ENCODE measurements at places on chromosomes 6 and 20.
A peak's percentile ranks its signal among the peaks of the same experiment; 100 is the strongest.

DNA sequence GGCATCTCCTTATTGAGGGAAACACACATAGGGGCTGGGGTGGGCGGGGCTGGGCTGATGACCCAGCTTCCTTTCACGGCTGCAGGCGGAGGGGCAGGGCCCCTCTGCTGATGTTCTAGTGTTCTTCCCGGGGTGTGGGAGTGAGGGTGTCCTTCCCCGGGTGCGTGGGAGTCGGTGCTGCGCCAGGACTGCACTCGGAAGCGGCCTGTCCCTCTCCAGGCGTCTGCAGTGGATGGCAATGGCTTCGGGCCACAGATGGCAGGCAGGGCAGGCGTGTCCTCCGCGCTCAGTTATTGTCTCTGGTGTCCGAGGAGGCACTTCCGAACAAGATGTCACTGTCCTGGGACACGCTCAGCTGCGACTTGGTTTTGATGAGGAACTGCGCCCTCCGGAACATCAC, 19.2 kb downstream of the KCNG1 start:
- DNase-seq, result no peak

GRCh38 chr6:149285626-149286025, 31.9 kb upstream of the TAB2 start:
- DNase-seq, result no peak

- DNase-seq, result peak; percentile 81
These were observed 1.5 kb downstream of the SIGLEC1 start for GRCh38 chr20:3710703-3711483.

GRCh38 chr6:27019651-27020552, 227.6 kb upstream of the PRSS16 start:
- peak; percentile 61 for DNase-seq

DNA sequence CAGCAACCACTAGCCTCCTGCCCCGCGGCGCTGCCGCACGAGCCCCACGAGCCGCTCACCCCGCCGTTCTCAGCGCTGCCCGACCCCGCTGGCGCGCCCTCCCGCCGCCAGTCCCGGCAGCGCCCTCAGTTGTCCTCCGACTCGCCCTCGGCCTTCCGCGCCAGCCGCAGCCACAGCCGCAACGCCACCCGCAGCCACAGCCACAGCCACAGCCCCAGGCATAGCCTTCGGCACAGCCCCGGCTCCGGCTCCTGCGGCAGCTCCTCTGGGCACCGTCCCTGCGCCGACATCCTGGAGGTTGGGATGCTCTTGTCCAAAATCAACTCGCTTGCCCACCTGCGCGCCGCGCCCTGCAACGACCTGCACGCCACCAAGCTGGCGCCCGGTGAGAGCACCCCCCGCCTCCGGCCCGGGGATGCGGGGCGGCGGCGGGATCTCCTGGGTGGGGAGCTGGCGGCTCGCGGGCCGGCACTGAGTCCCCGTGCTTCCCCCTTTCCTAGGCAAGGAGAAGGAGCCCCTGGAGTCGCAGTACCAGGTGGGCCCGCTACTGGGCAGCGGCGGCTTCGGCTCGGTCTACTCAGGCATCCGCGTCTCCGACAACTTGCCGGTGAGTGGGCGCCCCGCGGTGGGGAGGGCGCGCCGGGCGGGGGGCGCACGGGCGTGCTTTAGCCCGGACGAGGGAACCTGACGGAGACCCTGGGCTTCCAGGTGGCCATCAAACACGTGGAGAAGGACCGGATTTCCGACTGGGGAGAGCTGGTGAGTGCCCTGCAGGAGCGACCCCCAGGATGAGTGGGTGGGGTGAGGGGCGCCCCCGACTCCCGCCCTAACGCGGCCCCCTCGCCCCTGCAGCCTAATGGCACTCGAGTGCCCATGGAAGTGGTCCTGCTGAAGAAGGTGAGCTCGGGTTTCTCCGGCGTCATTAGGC, 585 bp downstream of the PIM1 start:
- DNase-seq, result peak; percentile 44

DNA sequence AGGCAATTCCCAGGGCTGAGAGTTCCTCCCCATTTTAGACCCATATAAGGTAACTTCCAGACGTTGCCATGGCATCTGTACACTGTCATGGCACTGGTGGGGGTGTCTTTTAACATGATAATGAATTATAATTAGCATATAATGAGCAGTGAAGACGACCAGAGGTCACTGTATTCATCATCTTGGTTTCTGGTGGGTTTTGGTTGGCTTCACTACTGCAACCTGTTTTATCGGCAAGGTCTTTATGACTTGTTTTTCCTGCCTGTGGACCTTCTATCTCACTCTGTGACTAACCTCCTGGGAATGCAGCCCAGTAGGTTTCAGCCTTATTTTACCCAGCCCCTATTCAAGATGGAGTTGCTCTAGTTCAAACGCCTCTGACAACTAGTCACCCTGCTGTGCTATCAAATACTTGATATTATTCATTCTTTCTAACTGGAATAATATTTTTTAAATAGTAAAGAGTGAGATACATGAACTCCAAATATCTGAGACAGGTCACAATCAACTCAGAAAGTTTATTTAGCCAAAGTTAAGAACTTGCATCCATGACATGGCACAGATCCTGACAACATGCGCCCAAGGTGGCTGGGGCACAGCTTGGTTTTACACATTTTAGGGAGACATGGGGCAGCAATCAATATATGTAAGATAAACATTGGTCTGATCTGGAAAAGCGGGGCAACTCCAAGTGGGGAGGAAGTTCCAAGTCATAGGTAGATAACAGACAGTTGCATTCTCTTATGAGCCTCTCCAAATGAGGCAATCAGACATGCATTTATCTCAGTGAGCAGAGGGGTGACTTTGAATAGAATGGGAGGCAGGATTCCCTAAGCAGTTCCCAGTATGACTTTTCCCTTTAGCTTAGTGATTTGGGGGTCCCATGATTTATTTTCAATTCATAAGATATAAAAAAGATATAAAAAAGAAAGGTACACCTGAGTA, 1.2 kb upstream of the UFL1 start:
- no peak for DNase-seq

- DNase-seq, result no peak
These were observed 210.0 kb downstream of the PTPRT start for GRCh38 chr20:42979720-42980119.

DNA sequence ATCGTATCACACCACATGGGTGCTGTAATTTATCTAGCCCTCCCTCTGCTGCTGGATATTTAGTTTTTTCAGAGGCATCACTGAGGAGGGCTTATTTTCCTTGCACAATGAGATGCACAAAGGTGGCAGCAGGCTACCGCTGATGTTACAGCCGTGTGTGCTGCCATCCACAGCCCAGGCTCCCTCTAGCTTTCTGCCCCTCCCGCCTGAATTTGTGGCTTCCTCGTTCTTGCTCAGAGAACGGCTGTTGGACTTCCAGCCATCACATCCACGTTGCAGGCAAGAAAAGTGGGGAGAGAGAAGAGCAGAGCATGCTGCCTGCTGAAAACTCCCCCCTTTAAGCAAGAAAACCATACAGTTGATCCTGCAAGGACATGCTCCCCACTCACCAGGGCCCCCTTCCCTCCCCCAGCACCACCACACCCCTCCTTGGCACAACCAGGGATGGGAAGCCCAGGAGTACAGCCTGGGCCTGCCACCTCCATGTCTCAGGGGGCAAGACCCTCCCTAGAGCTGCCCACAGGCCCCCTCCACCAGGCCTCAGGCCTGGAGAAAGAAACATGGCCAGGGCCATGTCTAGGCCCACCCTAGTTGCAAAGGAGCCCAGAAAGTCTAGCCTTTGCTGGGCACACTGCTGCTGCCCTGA, 102.6 kb downstream of the MRPL14 start:
- no peak for DNase-seq

DNA sequence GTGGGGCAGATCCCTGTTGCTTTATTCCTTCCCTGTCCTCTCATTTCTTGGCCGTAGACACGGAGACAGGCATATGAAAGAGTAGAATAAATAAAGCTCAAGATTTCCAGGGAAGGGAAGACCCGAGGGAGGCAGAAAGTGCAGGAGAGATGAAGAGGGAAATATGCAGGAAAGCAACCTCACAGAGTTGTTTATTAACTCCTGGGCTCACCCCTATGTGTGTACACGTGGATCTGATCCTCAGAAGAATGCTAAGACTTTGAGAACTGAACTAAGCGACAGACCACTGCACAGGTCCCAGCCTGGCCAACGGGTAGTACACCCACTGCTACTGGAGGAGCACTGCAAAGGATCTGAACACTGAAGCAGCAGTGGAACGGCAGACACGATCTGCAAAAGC, 156.2 kb downstream of the KIF16B start:
- no peak for DNase-seq

- DNase-seq, result no peak
These were observed 11.0 kb downstream of the PACSIN1 start for GRCh38 chr6:34476921-34477320.

GRCh38 chr6:134607411-134607810, 289.5 kb upstream of the SGK1 start:
- no peak for DNase-seq

- no peak for DNase-seq
These were observed 548.7 kb upstream of the MAP3K7 start for GRCh38 chr6:91135406-91136103.

DNA sequence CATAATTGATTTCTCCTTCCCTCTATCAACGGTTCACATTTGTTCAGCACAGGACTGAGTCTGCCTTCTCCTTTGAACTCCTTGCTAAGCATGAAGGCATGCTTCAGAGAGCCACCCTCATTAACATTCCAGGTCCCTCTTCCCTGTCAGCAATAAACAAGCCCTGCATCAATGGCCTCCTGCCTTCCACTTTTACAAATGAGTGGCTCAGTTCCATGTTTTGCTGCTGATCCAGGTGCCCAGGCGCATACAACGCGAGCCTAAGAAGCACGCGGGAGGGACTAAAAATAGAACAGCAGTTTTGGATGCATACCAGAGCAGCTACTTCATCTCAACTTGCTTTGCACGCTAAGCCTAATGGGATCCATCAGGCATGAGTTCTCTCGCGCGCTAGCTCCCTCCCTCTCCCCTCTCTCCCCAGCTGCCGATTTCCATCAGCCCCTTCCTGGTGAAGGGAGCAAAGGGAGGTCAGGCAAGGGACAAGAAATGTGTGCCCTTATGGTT, 53.4 kb downstream of the TRAF3IP2 start:
- DNase-seq, result no peak

Data from stimulated activated CD4-positive, alpha-beta T cell treated with anti-CD3 and anti-CD28 coated beads, Interleukin-4, amount 100 ng/mL, for 48 hours (primary cell).